ENCODE measurements at places on chromosomes 7 and 10. TPM values are rescaled to one million over a fixed set of nuclear protein-coding genes. Genes with fewer than 3 reads are reported as not detected.

DNA sequence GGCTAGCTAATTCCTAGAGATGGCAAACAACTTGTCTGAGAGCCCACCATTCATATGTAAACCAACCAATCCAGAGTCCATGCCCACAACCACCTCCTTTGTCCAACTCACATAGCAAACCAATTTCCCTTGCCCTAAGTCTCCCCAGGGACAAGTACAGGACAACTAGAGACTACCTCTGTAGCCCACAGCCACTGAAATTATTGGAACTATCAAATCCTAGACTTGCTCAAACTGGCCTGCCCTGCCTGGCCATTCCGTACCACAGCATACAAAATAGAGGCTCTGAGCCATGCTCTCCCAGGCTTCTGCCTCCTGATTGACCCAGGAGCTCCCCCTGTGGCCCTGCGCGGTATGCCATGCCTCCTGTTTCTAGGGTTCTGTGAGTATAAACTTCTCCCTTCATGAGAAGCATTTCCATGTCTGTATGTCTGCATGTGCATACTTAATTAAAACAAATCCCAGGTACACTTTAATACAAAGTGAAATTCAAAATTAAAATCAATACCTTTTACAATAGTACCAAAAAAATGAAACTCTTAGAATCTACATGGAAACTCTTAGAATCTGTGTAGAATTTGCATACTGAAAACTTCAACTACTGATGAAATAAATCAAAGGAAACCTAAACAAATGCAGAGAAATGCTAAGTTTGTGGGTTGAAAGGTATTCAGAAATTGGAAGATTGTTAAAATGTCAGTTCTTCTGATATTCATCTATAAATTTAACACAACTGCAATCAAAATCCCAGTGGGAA is 4.0 kb upstream of the HECW1 start:
- peak; percentile 81 for DNase-seq

DNA sequence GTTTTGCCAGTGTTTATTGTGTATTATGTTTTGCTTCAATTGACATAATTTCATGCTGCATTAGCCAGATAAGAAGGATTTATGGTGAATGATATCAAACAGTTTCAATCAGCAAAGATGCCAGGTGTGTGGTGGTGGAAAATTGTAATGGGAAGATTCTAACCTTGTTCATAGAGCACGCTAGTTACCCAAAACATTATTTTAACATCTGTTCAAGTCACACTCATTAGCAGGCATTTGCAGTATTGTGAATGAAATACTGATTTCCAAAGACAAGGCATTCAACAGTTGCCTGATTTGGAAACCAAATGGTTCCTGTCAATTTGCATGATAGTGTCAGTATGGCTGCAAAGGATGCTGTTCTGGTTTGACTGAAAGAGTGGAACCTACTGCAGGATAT is 129.7 kb downstream of the EPC1 start:
- no peak for DNase-seq

Gene RRP12
- 49.4 TPM for total RNA-seq

DNA sequence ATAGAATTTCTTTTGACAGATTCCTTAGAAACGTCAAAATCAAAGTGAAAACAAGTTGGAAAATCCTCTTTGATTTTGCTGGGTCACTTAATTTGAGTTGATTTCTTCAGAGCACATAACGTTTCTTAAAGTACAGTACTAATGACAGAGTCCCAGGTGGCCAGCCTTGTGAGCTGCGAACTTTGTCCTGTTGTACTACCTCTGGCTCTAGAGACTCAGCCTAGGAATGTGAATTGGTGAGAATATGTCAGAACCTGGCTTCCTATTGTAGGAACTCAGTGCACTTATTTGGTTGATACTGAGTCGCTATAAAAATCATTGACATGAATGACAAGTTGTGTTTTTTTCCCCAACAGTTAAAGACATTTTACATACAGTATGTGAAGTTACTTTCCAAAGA is 20.2 kb downstream of the SDK1 start:
- DNase-seq = no peak

DNA sequence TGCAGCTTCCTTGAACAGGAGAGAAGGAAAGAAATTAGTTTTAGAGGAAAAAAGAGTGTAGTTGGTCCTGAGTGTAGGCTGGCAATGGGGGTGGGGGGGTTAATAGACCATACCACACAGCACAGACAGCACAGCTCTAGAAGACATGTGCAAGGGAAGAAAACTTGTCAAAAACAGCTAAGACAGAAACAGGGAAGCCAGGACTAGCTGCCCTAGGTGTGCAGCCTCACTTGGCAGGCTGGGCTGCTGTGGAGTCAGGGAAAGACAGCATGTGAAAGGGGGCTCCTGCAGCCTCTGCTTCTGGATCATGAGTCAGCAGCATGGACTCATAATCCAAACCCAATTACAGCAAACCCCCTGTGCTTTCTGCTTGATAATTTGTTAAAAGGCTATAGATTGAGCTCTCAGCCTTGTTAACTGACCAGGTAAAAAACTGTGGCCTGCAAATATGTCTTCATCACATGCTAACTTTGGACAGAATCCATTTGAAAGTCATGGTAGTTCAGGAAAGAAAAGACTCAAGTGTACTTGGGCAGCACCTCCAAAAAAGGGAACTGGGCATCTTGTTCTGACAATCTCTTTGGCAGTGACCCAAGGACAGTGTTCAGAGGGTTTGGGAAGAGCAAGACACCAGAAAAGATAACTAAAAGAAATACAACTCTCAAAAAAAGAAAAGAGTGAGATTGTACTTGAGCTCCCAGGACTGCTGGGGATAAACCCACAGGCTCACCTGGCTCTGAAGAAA is 142.2 kb upstream of the VWC2 start:
- DNase-seq = no peak

DNA sequence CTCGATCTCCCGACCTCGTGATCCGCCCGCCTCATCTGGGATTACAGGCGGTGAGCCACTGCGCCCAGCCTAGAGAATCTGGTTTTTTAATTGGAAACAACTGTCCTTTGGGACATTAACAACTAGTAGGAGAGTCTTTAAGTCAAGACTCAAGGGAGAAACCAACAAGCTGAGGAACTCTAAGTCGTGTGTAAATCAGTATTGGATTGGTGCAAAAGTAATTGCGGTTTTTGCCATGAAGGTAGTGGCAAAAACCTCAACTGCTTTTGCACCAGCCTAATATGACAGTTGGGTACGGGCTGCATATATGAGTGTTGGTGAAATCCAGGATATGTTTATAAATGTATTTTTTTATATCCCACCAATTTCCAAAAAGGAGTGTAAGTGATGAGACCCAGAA is 113.9 kb upstream of the PLXNA4 start:
- DNase-seq = no peak

Gene CRPPA
- 1.4 TPM for total RNA-seq

DNA sequence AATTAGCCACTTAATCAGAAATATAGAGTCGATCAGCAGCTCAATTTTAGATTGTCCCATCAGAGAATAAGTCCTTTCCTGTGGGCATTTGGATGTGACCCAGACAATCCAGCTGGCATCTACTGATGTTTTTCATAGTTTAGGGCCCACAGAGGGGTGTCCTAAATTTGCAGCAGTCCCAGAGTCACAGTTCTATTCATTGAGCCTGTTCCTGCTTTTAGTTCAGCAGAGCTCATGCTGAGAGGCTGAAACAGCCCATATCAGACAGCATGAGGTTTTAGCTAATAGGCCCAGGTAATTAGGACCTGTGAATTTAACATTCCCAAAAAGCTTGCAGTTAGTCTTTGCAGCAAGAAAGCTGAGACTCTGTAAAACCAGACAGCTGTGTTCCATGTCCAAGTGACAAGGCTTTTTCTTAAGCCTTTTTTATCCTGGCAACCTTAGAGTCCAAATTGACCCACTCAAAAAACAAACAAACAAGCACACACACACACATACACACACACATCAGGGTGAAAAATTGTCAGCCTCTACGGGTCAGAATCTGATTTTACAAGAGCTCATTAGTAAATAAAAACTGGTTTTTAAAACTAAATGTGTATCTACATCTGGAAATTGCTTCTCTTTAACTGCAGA is 33.7 kb downstream of the ANKIB1 start:
- DNase-seq = no peak

Gene LRRC4
- 0.50 TPM for total RNA-seq

DNA sequence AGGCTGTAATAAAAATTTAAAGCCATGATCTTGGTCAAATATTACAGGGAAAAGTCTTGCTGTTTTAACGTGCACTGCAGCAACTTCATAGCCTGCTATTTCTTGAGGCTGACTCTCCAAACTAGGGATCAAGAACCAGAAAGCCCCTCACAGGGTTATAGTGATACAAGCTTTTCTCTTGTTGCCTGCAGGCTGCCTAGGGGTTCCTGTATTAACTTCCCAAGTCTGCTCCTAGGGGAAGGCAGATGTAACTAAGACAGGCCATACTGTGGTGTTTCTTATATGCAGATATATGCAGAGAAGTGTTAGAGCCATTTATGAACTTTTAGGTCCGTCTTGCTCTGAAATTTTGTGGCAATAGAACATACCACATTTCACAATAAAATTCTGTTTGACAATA is 175.7 kb downstream of the FOXP2 start:
- DNase-seq = no peak

All from activated CD4-positive, alpha-beta T cell treated with anti-CD3 and anti-CD28 coated beads for 36 hours (primary cell).